ENCODE measurements at places on chromosomes 16 and 17. TPM values are rescaled to one million over a fixed set of nuclear protein-coding genes. Genes with fewer than 3 reads are reported as not detected.

The OR1F1 gene
- not detected for total RNA-seq

The CHST4 gene
- 1.2 TPM for total RNA-seq

The VAMP2 gene
- total RNA-seq: 65.2 TPM

The HOXB1 gene
- total RNA-seq: not detected

The NUPR1 gene
- total RNA-seq: 79.6 TPM

The IL34 gene
- 2.9 TPM for total RNA-seq

The KRTAP3-2 gene
- total RNA-seq: not detected

The KCNJ12 gene
- 0.32 TPM for total RNA-seq

The RGS11 gene
- total RNA-seq: 5.9 TPM

The ANKFN1 gene
- 7.3 TPM for total RNA-seq

The EPX gene
- total RNA-seq: not detected

The TBC1D3K gene
- not detected for total RNA-seq

The SPATA32 gene
- total RNA-seq: 3.2 TPM

The RNF222 gene
- not detected for total RNA-seq

The CTRB2 gene
- not detected for total RNA-seq

The TMEM235 gene
- total RNA-seq: not detected

The OSGIN1 gene
- total RNA-seq: 4.4 TPM

The SSTR5 gene
- 1.8 TPM for total RNA-seq

The CDH1 gene
- total RNA-seq: 75.7 TPM

The HP gene
- 3.1 TPM for total RNA-seq

The CCDC200 gene
- not detected for total RNA-seq

The SLX4 gene
- total RNA-seq: 14.7 TPM

The KRT23 gene
- total RNA-seq: 38.9 TPM
